ENCODE measurements at places on chromosomes 1 and 21.
A peak's percentile ranks its signal among the peaks of the same experiment; 100 is the strongest.

DNA sequence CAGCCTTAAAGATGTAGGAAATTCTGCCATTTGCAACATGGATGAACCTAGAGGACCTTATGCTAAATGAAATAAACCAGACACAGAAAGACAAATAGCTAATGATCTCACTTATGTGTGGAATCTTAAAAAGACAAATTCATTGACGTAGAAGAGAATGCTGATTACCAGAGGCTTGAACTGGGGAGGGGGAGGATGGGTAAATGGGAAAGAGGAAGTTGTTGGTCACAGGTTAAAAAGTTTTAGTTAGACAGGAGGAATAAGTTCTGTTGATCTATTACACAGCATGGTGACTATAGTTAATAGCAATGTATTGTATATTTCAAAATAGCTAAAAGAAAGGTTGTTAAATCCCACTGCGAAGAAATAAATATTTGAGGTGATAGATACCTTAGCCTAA is 62.8 kb downstream of the PKN2 start:
- DNase-seq = no peak

- DNase-seq = no peak
These were observed 94.7 kb downstream of the PLA2G4A start for GRCh38 chr1:186923486-186923885.

GRCh38 chr1:177126267-177126666 is 38.2 kb downstream of the ASTN1 start:
- no peak for DNase-seq

DNA sequence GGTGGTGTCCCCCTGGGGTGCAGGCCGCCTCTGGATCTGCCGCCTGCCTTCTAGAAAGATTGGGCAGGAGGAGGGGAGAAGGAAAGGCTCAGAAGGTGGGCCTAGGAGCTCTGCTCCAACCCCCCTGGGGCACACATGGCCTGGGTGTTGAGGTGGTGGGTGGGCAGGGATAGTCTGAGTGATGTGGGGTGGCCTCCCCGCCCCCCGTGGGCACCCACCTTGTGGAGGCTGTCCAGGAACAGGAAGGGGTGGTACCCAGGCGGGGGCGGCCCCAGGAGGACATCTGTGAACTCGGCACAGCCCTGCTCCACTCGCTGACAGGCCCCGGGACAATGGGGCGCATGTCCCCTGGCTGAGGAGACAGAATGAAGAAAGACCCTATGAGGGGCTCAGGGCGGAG is 54.9 kb downstream of the MORN1 start:
- DNase-seq = no peak

DNA sequence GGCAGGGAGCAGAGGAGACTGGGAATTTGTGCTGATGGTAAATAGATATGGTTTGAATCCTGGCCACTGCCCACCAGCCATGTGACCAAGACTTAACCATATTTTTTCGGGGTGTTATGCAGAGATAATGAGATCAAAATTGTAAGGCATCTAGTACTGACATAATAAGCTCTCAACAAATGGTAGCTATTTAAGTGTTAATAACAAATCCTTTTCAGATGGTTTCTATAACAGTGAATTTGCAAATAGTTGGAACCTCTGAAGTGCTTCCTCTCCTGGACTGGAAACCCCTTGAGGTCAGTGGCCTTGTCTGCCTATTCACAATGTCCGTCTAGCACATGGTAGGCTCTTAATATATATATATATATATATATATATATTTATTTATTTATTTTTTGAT is 64.7 kb downstream of the MDM4 start:
- DNase-seq = no peak

DNA sequence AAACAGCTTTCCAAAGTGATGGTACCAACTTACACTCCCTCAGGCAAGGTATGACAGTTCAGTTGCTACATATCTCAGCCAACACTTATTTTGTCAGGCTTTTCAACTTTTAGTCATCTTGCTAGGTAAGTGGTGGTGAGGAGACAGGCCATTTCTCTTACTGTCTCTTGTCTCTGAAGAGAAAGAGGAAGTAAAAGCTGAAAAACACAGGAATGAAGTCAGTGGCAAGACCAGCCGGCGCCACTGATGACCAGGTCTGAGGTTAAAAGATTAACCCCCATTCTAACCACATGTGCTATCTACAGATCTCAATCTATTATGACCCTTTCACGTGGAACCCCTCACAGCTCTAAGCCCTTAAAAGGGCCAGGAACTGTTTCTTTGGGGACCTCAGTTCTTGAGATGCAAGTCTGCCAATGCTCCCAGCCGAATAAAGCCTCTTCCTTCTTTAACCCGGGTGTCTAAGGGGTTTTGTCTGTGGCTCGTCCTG is 4.2 kb downstream of the ADCY10 start:
- DNase-seq = no peak

GRCh38 chr1:61436016-61436415 is 288.9 kb downstream of the TM2D1 start:
- no peak for DNase-seq

DNA sequence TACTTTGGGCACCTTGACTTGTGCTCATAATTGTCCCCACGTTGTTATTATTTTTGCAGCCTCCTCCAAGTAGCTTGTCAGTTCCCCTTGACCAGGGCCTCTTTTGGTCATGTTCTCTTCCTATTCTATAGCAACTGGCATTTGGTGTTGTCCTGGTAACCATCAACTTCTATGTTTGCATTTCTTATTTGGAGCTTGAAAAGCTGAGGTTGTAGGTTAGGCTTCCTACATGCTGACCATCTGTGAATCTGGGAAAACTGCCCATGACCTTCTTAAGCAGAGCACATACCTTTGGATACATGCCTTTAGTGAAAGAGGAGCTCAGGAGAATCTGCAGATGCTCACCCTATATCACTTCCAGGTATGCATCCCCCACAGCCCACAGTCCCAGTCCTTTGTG is 160.8 kb downstream of the HHAT start:
- no peak for DNase-seq

- no peak for DNase-seq
These were observed 19.7 kb upstream of the CHI3L1 start for GRCh38 chr1:203206129-203206687.

DNA sequence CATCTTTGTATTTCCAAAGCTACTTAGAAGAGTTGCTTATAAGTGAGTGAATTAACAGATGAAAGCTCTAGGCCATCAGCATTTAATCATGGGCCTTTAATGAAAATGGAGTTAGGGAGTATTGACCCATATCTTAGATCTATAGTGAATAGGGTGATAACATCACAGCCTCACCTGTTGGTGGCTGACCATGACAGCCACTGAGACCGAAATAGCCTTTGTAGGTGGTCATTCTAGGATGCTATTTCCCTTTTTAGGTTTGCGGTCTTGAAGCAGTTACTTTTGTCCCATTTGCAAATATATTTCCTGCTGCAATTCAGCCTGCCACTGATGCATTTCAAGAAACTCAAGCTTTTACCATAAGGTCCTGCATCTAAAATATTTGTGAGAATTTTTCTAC is 410.1 kb upstream of the LYPLAL1 start:
- DNase-seq = no peak

GRCh38 chr1:210853276-210853675 is 280.7 kb downstream of the KCNH1 start:
- no peak for DNase-seq

DNA sequence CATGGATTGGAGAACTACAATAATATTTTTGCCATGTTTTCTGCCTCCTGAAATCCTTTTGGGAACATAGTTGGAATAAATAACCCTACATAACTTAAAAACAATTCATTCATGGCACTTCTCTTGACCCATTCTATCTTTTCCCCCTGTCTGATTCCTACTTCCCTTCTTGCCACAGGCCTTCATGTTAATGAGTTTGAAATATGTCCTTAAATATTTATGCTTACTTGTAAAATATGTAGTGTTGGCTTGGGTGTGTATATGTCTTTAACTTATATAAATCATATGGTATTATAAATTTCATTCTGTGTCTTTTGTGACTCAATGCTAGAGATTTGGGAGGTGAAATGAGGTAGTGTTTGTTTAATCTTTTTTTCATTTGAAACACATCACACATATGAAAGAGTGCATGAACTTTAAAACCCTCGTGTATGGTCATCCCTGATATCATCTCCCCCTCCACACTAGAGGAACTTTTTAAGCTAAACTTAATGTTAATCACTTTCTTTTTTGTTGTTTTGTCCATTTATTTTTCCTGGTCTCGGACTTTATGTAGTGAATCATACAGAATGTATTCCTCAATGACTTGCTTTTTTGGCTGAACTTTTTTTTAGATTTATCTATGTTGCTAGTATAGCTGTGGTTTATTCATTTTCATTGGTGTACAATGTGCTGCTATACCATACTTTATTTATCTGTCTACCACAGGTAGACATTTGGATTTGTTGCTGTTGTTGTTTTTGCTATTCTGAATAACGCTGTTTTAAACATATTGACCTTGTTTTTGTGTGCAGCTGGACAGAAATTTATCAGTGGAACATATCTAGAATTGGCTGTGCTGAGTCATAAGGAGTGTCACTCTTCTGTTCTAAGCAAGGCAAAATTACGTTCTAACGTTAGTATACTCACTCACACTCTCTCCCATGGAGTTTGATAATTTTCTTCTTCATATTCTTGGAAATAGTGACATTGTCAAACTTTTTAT is 441.6 kb downstream of the PLPP3 start:
- no peak for DNase-seq

DNA sequence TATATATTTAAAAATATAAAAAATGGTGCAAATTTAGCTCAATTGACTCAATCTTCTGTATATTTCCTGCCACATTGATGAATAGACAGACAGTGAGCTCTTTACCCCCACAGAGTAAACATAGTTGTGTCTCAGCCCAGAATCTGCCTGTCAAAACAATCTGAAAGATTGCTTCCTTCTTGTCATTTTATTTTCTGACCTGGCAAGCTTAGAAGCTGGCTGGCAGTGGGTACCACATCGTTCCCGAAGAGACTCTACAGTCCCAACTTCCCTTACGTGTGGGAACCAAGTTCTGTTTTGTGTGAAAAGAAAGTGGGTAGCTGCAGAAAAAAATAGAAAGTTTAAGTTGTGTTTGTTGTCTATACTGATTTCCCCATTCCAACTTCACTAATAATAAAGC is 629.3 kb upstream of the NEGR1 start:
- no peak for DNase-seq

GRCh38 chr1:104593413-104594187 is 843.9 kb downstream of the AMY1C start:
- no peak for DNase-seq

- DNase-seq = no peak
These were observed 5.6 kb upstream of the PCBP3 start for GRCh38 chr21:45637883-45638282.

DNA sequence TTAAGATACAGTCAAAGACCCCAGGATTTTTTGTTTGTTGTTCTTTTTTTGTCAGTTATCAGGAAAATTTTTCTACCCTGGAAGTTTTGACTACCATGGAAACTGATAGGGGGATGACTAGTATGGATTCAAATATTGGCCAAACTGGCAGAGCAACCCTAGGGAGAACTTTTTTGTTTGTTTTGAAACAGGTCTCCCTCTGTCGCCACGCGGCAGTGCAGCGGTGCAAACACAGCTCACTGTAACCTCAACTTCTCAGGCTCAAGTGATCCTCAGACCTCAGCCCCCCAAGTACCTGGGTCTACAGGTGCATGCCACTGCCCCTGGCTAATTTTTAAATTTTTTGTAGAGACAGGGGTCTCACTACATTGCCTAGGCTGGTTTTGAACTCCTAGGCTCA is 46.6 kb downstream of the TOR3A start:
- DNase-seq = no peak

- peak; percentile 59 for DNase-seq
These were observed 9.3 kb downstream of the PADI3 start for GRCh38 chr1:17258116-17258757.

GRCh38 chr1:79469139-79469538 is 462.6 kb upstream of the ADGRL4 start:
- no peak for DNase-seq

DNA sequence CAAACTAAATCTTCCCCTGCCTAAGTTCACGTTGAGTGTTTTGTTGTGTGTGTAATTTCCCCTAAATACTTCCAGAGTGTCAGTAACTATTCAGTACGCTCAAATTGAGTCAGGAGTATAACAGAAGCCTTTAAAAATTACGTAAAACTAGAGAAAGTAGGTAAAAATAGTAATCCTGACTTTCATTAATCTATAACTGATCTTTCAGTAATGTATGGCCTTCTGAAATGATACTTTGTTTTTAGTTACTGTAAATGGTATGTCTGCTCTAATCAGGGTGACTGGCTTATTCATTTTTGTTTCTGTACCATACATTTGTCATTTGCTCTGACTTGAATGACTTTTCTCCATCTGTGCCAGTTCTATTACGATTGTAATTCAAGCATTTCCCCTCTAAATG is 29.4 kb downstream of the MIER1 start:
- DNase-seq = no peak

DNA sequence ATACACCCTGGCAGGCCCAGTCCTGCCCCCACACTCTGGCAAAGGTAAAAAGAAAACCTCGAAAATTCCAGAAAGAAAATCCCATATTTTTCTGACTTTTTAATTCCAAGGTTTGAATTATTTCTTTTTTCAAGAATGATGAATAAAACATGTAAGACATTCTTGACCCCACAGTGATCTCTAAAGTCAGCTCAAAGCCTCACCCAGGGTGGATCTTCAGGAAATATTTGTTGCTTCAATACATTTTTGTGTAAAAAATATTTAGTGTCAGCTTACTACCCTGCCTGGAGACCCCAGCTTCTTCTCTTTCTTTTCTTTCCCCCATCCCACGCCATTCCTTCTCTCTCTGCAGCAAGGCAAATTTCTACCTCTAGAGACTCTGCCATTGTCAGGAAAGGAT is 7.0 kb upstream of the NT5C1A start:
- DNase-seq = no peak

- peak; percentile 41 for DNase-seq
These were observed 66.6 kb downstream of the FAM163A start for GRCh38 chr1:179809506-179810366.

DNA sequence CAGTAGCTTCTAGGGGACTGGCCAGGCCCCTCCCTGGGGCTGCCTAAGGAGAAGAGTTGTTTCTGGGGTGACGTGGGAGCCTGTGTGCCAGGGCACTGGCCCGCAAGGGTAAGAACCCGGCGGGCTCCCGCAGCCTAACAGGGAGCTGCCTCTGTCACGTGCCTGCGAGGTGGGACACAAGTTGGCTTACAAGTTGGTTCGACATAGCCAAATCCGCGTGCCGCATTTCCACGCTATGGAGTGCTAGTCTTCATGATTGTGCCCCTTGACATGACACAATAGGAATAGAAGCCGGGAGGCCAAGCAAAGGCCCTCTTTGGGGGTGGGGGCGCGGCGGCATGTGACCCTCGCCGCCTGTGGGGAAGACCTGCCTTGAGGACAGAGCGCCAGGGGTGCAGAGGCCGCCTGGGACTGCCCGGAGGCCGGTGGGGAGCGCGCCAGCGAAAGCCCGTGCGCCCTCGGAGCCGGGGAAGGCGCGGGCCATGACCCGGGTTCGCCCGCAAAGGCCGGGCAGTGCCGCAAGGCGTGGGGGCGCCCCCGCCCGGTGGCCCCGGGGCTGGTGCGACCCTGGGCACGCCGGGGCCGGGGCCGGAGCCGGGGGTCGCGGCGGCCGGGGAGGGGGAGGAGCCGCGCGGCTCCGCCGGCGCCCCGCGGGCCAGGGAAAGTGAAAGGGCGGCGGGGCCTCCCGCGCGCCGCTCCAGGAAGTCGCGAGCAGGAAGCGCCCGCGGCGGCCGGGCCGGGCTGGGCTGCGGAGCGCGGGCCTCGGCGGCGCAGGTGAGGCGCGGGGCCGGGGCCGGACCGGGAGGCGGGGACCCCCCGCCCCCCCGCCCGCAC is at the start of gene SLC37A1:
SLC37A1 (plus strand) TSS at position 702 of the 834 bp plus-strand sequence. CDS start 4,603 bp downstream, outside the sequence.
- no peak for DNase-seq

GRCh38 chr1:154419620-154420571 is 14.8 kb downstream of the IL6R start:
- DNase-seq = peak; percentile 80

GRCh38 chr1:120178799-120179756 is 2.8 kb upstream of the SEC22B start:
- peak; percentile 45 for DNase-seq

GRCh38 chr1:226708967-226709396 is 30.1 kb downstream of the ITPKB start:
- DNase-seq = no peak

Measured in AG09319 (cell line).